Epithelial cell of proximal tubule (primary cell): ENCODE measurements at places on chromosomes 16 and 17. TPM values are rescaled to one million over a fixed set of nuclear protein-coding genes. Genes with fewer than 3 reads are reported as not detected.
A peak's percentile ranks its signal among the peaks of the same experiment; 100 is the strongest.

DNA sequence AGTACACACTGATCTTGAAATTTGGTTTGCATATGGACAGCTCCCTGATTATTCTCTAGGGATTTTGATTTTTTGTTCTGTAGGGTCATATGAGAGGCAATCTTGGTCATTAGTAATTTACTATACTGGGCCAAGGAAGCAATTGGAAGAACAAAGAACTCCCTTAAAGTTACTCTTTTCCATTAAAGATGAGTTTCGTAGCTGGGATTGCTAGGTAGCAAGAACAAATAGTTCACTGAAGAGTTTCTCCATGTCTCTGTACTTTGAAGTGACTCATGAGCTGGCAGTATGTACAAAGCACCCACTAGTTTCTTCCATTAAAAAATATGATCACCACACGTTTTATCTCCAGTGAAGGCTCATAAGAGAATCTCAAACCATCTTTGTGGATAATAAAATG, 6.2 kb upstream of the BCAS3 start:
- DNase-seq: no peak

- DNase-seq: no peak
Observed at GRCh38 chr17:32596628-32597027, 109.8 kb downstream of the CDK5R1 start.

DNA sequence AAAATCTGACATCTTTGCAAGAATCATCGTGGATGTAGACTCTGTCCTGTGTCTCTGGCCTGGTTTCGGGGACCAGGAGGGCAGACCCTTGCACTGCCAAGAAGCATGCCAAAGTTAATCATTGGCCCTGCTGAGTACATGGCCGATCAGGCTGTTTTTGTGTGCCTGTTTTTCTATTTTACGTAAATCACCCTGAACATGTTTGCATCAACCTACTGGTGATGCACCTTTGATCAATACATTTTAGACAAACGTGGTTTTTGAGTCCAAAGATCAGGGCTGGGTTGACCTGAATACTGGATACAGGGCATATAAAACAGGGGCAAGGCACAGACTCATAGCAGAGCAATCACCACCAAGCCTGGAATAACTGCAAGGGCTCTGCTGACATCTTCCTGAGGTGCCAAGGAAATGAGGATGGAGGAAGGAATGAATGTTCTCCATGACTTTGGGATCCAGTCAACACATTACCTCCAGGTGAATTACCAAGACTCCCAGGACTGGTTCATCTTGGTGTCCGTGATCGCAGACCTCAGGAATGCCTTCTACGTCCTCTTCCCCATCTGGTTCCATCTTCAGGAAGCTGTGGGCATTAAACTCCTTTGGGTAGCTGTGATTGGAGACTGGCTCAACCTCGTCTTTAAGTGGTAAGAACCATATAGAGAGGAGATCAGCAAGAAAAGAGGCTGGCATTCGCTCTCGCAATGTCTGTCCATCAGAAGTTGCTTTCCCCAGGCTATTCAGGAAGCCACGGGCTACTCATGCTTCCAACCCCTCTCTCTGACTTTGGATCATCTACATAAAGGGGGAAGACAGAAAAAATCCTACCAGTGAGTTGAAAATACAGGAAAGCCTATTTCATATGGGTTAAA, at the start of gene G6PC1:
TSS of gene G6PC1 (plus strand) at position 340 of the 872 bp plus-strand sequence. CDS start at position 418, 78 bp downstream.
- DNase-seq: no peak

- DNase-seq: no peak
Observed at GRCh38 chr17:40879026-40879425, 6.0 kb downstream of the KRT20 start.

DNA sequence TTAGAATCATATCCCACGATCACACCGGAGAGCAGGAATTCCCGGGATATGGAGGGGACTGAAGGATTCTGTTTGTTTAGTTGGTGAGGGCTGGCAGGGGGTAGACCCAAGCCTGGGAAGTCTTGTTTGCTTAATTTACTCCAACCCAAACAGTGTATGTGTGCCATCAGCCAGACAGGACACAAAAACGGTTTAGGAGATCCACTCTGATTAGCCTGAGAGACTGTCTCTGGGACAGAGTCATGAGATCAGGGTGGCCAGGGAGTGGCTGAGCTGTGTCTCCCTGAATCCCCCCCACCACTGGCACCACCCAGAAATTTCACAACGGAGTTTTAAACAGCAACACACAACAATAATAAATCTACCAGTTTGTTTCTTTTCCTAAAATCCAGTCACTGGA, 127.0 kb downstream of the RBFOX3 start:
- no peak for DNase-seq

DNA sequence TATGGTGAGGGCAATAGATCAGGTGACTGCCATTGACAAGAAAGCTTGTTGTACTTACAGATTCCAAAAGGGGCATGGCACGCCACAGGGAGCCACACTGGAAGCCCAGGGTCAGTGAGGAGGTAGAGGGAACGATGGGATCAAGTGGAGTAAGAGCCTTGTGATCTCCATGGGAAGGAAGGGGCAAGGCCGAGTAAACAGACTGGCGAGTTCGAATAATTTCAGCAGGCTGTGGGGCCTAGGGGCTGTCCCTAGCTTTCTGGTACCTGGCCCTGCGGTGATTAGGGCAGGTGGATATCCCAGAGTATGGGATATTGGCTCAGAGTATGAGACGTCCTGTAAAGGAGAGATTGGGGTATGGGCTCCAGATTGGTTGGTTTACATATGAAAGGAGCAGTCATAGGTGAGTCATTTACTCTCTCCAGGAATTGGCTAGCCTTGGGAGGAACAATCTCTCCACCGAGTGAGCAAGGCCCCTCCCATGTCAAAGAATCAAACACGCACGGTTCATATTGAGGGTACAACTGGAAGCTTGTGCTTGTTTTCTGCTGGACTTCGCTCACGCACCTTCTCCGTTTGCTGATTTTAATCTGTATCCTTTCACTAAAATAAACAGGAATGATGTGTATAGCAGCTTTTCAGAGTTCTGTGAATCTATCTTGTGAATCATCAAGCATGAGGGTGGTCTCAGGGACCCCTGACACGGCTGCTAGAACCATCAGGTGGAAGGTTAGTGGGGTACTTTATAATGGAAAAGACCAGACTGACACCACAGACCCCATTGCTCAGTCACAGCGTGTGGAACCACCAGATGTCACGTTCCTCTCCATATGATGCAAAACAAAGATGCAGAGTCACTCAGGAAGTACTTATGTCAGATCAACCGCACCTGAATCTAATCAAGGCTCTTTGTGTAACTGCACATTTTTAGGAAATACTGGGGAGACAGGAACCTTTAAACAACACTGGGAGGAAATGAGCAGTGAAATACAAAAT, 27.9 kb downstream of the GABARAPL2 start:
- no peak for DNase-seq

- DNase-seq: no peak
Observed at GRCh38 chr17:82298538-82299421, 18.6 kb downstream of the CD7 start.

DNA sequence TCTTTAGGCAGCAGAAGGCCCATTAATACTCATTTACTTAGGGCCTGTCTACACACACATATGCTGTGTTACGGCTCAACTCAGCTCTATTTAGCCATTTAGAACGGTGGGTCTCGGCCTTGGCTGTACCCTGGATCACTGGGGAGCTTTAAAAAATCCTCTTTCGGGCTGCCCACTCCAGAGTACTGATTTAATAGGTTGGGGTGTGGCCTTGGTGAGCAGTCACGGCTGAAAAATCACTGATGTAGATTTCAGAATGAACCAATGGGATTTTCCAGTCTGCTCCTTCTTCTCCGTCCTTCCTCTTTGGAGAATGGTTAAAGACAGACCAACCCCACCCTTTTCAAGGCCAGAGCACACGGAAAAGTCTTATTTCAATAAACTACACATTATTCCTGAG, 223.5 kb downstream of the CCDC182 start:
- DNase-seq: peak; percentile 36

- no peak for DNase-seq
Observed at GRCh38 chr17:32388613-32389459, 38.9 kb downstream of the ZNF207 start.

- DNase-seq: no peak
Observed at GRCh38 chr16:19513377-19514053, 8.4 kb downstream of the GDE1 start.

GRCh38 chr16:79856581-79856980, 256.0 kb upstream of the MAF start:
- DNase-seq: no peak

DNA sequence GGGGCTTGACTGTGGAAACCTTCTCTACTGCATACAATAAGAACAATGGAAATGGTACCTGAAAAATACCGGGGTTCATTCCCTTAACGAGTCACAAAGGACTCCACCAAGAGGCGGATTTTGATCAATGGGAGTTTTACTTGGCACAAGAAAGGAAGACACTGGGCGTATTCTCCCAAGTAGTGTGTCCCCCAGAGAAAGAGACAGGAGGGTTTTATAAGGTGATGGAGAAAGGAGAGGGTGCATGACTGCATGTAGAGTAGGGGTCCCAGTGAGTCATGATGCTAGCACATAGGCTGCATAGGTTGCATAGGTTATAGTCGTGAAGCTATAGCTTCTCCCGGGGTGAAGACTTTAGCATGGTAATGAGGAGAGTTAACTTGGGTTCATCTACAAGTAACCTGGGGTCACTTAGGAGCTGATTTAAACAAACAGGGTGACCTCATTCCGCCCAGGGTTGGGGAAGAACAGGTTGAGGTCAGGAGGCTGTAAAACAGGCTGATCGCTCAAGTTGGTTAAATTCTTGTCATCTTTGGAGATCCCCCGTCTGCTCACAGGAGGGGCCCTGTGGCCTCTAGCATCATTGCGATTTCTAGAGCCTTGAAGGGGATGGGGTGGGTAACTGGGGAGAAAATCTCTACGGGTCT, 1.5 kb downstream of the MPV17L start:
- no peak for DNase-seq

The C17orf78 gene
- total RNA-seq: not detected in 2 replicates

The SPATA32 gene
- not detected in 2 replicates for total RNA-seq
